NT2/D1 (cell line): ENCODE measurements at places on chromosomes 1 and 21.

- DNase-seq = no peak
These were observed 76.4 kb upstream of the SLC45A1 start for GRCh38 chr1:8241417-8242014.

GRCh38 chr1:29243871-29244200, 7.5 kb downstream of the PTPRU start:
- DNase-seq = no peak

DNA sequence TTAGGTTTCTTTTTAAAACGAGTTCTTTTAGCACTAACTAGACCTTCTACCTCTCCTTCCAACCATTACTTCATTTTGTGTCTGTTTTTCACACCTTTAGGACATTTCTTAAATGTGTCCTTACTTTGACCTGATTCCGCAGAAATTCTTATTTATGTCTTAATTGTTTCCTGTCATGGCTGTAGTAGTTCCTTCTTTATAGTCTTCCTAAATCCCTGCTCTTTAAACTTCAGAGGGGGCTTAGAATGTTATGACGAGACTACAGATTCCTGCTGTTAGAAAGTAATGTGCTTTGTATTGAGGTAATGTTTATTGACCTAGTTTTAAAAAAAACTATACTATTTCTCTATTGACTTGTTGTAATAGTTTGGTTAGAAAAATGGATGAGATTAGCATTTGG, 70.4 kb downstream of the HMCN1 start:
- DNase-seq = no peak

DNA sequence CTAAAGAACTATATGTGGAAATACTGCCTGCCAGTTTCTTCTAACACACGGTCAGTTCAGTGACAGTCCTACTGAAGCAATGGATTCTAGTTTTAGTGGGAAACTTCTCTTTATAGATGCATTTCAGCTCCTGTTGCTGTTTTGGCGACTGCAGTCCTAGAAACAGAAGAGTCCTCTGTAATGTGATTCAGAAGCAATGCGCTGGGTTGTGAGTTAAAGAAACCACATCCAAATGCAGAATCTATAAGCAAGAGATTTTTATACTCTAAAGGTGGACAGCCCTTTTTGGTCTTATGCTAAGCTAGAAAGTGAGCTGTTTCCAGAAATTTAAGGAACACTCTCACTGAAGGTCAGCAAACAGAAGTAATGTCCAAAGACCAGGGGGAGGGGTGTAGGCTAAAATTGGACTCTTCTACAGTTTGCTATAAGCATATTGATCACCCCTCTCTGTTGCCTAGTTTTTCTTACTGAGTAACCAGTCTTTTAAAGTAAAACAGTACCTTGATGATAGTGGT, 30.8 kb downstream of the DUSP10 start:
- no peak for DNase-seq

DNA sequence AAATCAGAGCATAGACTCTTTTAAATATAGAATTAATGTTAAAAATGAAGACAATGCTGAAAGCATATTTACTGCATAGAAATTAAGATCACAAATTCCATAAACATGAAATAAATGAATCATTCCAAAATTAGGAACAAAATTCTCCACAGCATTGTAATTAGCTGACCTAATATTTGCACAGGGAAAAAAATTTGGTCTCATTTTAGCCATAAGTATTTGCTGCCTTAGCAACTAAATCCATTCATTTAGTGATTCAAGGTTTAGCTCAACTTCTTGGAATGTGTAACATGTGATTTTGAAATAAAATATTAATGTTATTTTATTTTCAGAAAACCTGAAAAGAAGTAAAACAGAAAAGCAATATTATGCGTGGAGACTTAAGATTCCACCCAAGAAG, 25.5 kb downstream of the ADAMTS5 start:
- DNase-seq = no peak

DNA sequence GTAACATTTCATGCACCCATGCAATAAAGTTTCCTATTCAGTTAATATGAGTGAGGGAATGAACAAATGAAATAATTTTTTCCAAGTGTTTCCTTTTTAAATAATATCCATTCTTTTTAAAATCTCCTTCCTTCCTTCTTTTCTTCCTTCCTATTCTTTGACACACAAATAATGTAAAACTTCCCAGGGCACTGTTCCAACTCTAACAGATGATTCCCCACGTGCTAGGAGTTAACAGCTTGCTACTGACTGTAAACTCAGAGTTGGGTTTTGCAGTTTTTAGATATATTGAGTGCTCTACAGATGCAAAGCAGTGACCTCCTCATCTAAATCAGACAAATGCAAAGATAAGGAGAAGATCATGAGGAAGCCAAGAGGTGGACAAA, 54.0 kb upstream of the POU2F1 start:
- DNase-seq = no peak

- no peak for DNase-seq
These were observed 26.7 kb downstream of the TSPAN2 start for GRCh38 chr1:115062542-115063004.

GRCh38 chr1:182118851-182119250, 57.3 kb upstream of the ZNF648 start:
- no peak for DNase-seq

GRCh38 chr21:21122680-21123079, 124.5 kb downstream of the NCAM2 start:
- DNase-seq = no peak

DNA sequence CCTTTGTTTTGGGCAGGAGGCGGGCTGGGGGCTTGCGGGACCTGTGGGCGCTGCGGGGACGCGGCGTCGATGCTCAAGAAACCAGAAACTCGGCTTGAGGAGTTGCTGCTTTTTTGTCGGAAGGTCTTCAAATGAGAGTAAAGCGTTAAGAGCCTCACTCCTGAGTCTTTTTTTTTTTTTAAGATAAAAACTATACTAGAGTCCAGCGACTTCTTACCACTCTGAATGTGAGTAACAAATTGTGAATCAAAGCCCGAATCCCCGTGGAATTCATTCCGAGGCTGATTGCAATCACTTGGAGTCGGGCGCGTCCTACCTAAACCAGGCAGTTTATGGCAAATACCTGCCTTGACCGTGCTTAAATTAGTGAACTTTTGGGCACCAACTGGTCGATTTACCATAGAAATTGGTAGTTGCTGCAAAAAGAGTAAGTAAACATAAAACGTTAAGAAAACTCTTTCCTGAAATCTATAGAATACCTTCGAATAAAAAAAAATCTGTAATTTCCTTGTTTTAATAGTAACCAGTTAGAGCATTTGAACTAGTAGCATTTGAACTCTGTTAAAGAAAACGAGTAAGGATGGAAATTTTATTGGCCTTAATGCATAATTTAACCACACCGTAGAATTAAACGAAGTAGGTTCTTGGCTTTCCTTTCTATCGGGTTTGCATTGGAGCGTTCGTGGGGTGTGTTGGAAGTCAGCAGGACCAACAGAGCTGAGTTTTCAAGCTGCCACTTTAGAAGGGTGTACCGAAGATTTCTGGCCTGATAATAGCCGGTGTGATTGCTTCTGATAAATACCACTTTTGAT, 769 bp downstream of the GPSM2 start:
- no peak for DNase-seq

- DNase-seq = no peak
These were observed 32.8 kb downstream of the ELK4 start for GRCh38 chr1:205598841-205599668.
